ENCODE measurements at places on chromosomes 5 and 9.

GRCh38 chr5:62309107-62309506, 3.1 kb downstream of the KIF2A start:
- no peak for DNase-seq

- DNase-seq, result no peak
Measured at GRCh38 chr5:148924817-148925216, 98.4 kb downstream of the ADRB2 start.

- DNase-seq, result no peak
Measured at GRCh38 chr5:128478386-128479368, 59.4 kb downstream of the FBN2 start.

GRCh38 chr9:137116027-137116507, 1.5 kb upstream of the DPP7 start:
- DNase-seq, result no peak

- DNase-seq, result no peak
Measured at GRCh38 chr5:55625589-55625909, 86.6 kb downstream of the SLC38A9 start.

DNA sequence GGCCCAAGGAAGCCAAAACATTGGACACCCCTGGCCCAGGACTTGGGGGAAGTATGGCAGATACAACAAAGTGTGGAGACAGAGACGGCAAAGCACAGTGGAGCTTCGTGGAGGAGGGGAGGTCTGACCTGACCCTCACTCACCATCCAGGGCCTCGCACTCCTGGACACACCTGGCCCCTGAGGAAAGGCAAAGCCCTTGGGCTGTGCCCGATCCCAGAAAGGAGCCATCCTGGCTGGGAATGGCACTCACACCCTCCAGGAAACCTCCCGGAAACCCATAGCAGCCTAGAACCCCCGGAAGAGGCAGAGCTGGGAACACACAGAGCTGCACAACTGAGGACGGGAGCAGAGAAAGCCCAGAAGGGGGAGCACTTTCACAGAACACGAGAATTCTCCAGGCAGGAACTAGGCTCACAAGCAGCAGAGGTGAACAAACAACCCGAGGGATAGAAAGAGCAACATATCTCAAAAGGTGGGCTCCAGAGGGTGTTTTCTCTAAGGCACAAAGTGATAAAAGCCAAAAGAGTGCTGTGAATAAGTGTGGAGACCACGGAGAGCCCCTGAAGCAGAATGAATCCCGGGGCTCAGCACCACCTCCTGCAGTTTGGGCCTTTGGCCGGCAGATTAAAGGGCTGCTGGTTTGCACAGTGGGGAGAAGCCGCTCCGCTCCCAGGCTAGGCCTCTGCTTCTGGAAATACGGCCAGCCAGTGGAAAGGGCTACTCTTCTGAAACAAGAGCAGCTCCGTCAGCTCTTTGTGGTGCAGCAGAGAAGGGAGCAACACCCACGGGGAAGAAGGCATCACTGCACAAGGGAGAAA, 108.2 kb downstream of the UBE2R2 start:
- DNase-seq, result no peak

- DNase-seq, result no peak
Measured at GRCh38 chr5:66540078-66540477, 56.1 kb upstream of the MAST4 start.

- no peak for DNase-seq
Measured at GRCh38 chr9:68895741-68896478, 118.0 kb downstream of the PRKACG start.

- DNase-seq, result no peak
Measured at GRCh38 chr9:73412874-73413273, 261.2 kb downstream of the ANXA1 start.

DNA sequence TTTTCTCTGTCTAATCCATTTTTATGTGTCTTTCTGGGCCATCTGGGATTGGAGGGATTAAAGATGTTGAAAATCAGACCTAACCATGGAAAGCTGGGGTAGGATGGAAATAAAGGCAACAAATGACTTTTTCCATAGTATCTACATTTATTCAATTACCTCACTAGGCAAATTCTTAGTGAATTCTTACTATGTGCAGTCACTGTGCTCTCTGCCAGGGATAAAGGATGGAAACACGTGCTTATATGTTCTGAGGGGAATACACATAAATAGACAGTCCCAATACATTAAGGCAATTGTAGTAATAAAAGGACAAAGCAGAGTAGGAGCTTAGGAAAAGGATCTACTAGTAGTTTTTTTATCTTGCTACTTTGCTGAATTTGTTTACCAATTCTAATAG, 214.2 kb downstream of the PRR16 start:
- DNase-seq, result no peak

- DNase-seq, result no peak
Measured at GRCh38 chr9:132978451-132979131, at the start of gene GFI1B. TSS of gene GFI1B (plus strand) at chr9:132978694. CDS start at chr9:132986679, 7,985 bp downstream.

All from stimulated activated naive CD4-positive, alpha-beta T cell (primary cell).